ENCODE measurements at places on chromosomes 4 and X. TPM values are rescaled to one million over a fixed set of nuclear protein-coding genes. Genes with fewer than 3 reads are reported as not detected.
A peak's percentile ranks its signal among the peaks of the same experiment; 100 is the strongest.

The CXCR3 gene
- 0.20 TPM for total RNA-seq

DNA sequence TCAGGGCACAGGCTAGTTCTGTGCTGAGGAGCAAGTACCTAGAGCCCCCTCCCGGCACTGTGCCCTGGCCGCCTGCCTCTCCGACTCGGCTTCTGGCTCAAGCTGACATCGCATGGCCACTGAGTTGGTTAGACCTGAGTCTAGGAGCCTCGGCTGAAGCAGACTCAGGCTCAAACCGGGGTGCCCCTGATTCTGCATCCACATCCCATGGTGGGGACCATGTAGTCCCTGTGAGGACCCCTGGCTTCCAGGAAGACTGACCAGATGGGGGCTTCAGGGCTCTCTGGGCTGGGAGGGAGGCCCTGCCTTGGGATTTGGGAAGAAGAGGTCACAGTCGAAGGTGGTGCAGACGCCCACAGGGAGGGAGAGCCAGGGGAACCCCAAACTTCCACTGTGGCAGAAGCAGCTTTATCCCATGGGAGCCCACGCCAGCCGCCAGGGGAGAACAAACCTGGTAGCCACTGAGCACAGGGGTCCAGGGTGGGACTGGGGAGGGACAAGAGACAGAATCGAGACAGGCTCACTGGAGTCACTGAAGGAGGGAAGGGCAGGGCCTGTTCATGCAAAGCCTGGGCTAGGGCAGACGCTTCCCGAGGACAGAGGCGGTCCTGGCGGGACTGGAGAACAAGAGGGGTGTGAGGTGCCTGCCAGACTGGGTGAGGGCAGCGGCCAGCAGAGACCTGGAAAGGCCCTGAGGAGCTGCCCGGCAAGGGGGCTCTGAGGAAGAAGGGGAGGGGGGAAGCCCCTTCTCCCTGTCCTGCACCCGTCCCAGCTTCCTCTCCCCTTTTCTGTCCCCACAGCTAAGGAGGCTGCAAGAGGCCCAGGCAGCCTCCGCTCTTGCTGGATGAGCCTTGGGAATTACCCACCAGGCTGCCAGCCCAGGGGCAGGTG, 1.1 kb downstream of the PDE6B start:
- DNase-seq = peak; percentile 21

DNA sequence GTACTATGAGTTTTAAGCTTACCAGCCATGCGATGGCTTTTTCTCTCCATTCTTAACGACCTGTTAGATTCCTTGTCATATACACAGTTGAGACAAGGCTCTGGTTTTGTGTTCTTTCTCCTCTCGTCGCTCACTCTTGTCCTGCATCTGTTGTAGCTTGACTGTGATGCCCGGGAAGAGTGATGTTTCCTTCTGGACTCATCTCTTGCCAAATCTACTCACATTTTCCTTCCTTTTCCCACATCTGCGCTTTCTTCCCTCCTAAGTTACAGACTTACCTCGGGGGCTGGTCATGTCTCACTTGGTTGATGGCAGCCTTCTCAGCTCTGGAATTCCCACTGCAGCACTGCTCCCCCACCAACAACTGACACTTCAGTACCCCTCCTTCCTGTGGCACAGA, 4.8 kb upstream of the MAP7D3 start:
- no peak for DNase-seq

- no peak for DNase-seq
Observed at GRCh38 chrX:37378404-37378803, 29.2 kb downstream of the PRRG1 start.

The MAGEB1 gene
- not detected for total RNA-seq

The XK gene
- 8.7 TPM for total RNA-seq

DNA sequence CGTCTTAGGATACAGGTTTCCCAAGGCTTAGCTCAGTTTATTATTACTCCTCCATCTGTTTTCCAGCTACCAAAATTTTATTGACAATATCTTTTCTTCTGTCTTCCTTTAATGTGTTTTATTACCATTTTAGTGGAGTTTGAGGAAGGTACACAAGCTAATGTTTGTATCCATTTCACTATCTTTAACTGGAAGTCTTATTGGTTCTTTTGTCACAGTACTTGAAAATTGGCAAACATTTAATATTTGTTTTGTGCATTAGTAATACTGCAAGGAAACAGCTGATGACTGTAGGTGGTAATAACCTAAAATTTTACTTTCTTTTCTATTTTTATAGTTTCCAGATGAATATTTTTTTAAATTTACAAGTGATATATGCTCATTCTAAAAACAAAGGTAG, 9.3 kb upstream of the ARL9 start:
- DNase-seq = no peak

The SPANXN3 gene
- total RNA-seq = not detected

DNA sequence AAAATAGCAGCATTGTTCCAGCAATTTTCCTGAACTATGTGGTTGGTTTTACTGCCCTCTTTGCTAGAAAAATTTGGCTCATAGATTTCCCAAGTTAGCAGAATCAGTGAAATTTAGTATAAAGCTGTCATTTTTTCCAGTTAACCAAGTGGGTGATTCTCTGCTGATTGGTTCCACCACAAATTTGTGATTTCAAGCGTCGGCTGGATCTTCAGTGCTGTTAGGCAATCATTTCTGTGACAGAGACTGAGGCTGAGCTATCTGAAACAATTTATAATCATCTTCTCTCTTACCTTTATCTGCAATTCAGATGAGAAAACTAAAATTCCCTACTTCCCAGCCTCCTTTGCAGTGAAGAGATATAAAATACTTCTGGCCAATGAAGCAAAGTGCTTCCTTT, 68.6 kb upstream of the OTUD4 start:
- DNase-seq = no peak

- DNase-seq = no peak
Observed at GRCh38 chr4:52869656-52870055, 7.5 kb downstream of the RASL11B start.

DNA sequence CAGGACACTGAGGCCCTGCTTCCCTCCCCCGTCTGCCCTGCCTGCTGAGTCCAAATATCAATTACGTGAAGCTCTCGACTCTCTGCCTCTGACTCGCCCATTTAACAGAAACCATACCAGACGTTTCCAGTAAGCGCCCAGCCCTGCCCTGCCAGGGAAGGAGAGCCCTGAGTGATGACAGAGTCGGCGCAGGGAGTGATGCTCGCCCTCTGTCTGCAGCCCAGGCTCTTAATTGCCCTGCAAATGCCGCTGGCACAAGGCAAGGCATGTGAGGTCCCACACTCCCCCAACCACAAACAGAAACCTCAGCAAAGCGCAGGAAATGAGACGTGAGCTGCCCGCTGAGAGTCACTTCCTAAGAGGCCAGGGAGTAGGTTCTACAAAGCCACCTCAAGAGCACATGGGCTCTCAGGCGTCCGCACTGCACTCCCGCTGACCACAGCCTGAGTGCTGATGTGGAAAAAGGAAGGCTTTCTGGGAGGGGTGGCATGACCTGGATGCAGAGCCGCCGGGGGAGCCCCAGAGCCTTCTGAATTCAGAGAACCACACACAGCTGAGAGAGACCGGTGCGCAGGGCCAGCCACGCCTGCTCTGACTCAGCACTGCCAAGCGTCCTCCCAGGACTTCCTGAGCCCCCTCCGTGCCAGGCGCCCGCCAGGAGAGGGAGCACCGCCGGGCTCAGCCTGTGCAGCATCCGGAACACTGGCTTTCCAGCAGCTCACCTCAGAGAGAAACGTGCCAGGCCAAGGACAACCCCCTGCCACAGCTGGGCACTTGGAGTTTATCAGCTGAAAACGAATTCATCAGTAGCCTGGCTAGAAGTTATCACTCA, 5.3 kb downstream of the ZFYVE28 start:
- peak; percentile 85 for DNase-seq

- DNase-seq = no peak
Observed at GRCh38 chr4:33334416-33334815, 2614.2 kb downstream of the PCDH7 start.

DNA sequence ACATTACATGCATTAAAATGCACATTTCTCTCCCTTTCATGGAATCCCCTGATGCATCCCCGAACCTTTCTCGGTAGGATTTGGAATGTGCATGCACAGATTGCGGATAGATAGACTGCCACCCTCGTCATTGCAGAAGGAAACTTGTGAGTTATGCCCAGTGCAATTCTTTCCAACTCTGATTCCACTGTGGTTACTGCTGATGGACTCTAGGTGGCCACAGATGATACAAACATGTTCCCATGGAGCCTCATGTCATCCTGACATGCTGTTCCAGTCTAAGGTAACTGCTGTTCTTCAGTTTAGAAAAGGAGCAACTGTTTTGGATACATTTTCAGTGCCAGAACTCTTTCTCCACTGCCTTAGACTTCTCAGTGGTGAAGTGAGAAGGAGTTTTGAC, 9.1 kb upstream of the VCX3B start:
- DNase-seq = no peak

- DNase-seq = no peak
Observed at GRCh38 chr4:26959654-26960047, 99.0 kb downstream of the STIM2 start.

GRCh38 chrX:131841496-131842437, 181.3 kb upstream of the STK26 start:
- DNase-seq = no peak

DNA sequence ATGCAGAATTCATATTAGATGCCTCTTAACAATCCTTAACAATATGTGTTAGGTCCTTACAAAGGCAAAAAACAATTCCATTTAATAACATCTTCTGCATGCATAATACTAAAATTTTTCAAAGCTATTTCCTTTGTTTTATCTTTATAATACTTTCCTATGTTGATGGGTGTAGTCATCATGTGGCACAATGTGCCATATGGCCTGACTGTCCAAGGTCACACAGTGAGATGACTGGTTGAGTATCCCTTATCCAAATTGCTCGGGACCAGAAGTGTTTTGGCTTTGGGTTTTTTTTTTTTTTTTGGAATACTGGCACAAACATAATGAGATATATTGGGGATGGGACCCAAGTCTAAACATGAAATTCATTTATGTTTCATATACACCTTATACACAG, 77.7 kb downstream of the NR3C2 start:
- DNase-seq = no peak

DNA sequence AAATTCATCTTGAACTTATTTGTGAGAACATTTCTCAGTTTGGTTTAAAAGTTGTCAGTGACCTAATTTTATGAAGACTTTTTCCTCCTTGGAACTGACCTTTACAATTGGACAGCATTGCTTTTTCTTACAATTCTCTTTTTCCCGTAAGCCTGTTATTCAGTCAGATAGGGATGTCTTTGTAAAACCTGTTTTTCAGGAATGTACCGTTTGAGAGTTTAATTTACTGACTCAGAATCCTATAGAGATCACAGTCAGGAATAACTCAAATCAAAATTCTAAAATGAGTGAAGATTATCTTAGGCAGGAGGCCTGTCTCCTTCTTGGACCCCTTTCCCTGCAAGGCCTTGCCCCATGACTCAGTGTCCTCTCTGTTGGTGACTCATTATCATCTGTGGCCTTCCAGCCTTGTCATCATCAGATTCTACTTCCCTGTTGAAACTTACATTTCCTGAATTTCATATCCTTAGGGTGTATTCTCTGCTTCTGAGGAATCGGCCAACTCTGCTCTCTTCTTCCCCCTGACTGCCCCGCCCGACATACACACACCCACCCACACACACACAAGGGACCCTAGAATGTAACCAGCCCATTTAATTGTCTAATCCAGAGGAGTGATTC, 99.8 kb downstream of the ARHGAP10 start:
- no peak for DNase-seq

DNA sequence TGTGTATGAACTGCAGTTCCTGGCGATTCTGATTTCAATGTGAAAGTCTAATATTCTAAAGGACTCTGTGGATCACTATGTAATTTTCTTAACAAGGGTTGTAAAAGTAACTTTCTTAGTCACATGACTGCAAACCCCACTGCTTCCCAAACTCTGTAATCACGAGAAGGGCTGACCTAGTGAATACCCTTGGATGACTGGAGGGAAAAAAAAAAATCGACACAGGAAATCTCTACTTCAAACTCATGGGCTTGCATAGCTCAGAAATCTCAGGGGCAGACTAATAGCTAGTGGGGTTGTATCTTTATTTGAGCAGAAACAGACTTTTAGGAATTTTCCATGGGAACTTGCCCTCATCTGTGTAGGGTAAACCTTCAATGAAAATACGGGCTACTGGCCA, 4.8 kb upstream of the MXRA5 start:
- DNase-seq = no peak

The TMEM131L gene
- total RNA-seq = 16.8 TPM

The SEPTIN11 gene
- 24.7 TPM for total RNA-seq

The NAAA gene
- total RNA-seq = 11.5 TPM

- no peak for DNase-seq
Observed at GRCh38 chr4:163121689-163122088, 45.0 kb downstream of the NAF1 start.

The SYNPO2 gene
- total RNA-seq = 188 TPM

DNA sequence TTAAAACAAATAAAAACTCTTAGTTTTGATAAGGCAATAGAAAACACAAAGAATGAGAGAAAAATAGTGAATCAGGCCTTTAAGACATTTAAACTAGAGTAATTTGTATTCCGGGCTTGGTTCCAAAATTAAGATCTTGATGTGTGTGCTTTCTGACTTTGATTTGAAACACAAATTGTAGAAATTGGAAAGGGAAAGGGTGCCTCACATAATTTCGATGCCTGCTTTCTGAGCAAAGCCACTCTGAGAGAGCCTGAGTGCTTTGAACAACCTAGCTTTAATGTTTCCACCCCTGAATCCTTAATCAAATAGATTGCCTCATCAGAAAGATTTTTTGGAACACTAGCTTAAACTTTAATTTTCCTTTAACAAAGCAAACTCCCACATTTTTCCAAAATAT, 666.8 kb downstream of the PCDH18 start:
- no peak for DNase-seq

GRCh38 chr4:169239221-169239905, 31.4 kb downstream of the SH3RF1 start:
- DNase-seq = no peak

DNA sequence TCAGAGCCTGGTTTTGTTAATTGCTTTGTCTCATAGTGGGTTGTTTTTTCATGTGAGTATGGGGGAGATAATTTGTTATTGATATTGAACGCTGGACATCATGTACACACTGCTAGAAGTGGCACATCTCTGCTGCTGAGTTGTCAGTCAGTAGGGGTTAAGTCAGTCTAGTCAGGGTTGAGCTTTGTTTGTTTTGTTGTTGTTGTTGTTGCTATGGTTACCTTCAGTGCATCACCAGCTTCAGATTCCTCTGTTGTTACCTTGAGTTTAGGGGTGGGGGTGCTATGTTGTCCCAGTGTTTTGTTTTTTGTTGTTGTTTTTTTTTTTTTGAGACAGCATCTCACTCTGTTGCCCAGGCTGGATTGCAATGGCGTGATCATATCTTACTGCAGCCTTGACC, 9.9 kb downstream of the YIPF6 start:
- DNase-seq = no peak

DNA sequence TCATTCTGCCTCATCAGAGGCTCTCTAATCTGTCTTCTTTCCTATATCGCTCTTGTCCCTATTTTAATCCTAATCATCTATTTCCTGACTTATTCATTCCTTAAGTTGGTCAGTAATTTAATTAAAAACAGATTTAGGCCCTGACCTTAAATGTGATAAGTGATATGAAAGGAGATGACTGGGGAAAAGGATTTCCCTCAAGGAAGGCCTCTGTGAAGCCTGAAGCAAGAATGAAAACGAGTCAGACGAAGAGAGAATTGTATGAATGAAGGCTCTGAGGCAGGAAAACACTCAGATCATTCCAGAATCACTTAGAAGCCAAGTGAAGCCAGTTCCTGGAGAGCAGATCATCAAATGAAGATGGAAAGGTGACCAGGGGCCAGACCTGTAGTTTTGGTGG, 22.1 kb downstream of the PKD2 start:
- DNase-seq = no peak

- no peak for DNase-seq
Observed at GRCh38 chrX:16832301-16832700, 37.9 kb downstream of the RBBP7 start.

The VCX3B gene
- not detected for total RNA-seq

The RAPGEF2 gene
- 42.2 TPM for total RNA-seq
